ENCODE measurements at places on chromosomes 2 and 18.
A peak's percentile ranks its signal among the peaks of the same experiment; 100 is the strongest.

DNA sequence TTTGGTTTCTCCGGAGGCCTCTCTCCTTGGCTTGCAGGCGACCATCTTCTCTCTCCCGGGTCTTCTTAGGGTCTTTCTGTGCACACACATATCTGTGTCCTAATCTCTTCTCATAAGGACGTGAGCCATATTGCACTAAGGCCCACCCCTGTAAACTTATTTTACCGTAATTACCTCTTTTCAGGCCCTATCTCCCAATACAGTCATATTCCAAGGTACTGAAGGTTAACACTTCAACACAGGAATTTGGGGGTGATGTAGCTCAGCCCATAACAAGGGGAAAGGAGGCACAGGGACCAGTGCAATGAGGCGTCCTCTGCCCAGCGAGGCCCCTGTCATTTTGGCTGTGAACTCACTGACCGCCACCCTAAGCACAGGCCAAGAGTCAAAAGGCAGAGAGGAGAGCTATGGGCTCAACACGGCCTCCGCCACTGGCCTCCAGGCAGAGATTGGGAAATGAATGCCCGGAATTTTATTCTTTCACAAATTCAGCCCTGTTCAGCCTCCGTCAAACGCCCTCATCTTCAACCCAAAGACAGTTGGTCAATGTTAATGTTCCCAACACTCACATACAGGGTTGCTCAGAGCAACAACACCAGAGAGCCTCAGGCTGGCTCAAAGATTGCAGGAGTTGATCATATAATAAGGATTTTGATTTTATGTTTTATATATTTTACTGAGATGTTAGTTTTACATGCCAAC is 15.9 kb upstream of the NMUR1 start:
- no peak for DNase-seq

DNA sequence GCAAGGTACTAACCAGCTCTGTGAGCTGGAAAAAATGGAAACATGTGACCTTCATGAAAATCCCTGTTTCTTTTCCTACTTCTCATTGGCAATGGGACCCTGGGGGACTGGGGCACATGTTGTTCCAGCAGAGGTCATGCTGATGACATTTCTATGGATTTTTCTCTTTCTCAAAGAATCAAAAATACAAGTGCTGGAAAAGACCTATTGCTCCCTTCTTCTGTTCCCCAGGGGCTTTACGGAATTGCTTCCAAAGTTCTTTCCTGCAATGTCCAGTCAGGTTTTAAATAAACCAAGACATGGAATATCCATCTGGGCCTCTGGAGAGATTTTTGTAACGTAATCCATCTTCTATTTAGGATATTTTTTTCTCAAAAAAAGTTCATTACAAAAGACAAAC is 1006.1 kb upstream of the CELF4 start:
- DNase-seq = no peak

GRCh38 chr2:207823865-207824264 is 54.2 kb upstream of the FZD5 start:
- no peak for DNase-seq

DNA sequence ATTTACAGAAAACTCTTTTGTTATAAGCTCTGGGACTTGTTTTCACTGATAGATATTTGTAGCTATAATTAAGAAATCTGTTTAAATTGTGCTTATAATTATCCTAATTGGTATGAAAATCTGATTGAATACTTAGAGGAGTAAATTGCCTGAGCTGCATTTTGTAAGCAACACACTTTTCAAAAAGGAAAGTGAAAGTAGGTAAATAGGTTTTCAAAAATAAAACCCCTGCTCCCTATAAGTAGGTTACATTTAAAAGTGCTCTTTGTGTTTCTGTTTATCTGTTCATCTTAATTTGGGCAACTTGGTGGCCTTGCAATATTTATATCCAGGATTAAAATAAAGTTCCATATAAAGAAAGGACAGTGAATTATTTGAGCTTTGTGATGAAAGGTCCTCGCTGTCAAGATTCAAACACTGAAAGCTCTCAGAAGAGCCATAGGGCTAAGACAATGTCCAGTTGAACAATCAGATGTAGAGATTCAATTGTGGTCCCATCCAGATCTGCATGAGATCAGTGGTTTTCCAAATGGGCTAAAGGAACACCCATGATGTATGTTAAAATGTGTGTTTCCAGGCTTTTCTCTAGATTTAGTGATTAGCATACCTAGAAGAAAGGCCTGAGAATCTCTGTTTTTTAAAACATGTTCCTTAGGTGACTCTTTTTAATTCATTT is 371.6 kb downstream of the RPRM start:
- no peak for DNase-seq

DNA sequence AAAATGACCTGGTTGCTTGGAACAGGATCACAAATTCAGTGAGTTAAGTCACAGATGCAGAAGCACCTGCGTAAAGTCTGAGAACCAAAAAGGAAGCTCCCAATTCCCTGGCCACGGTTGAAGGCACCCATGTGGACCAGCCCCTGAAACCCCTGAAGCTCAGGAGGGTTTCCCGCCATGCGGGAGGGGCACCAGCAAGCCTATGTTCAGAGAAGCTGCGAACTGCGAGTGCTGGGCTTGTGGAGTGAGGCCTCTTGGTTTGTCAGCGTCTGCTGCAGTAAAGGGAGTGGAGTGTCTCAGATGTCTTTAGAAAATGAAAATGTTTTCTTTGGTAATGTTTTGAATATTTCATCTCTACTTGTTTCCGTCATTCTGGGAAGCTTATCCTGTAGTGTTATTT is 16.1 kb upstream of the ACKR3 start:
- no peak for DNase-seq

- no peak for DNase-seq
Observed at GRCh38 chr18:64436111-64436510, 287.2 kb upstream of the LINC00305 start.

DNA sequence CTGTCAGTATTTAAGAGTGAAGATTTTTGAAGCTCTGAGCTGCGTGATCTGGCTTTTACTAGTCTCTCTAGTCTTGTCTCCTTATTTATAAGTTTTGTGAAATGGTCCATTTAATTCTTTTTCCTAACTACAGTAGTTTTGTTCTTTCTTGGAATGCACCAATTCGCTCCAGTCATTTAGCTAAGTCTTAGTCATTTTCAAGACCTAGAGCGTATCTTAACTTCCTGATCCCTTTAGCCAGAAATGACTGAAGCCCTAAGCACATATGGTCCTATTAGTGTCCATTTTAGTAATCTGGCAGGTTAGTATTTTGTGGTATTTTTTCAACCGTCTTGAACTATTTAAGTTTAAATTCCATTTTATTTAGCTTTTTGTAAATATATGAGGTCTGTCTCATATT is 3.6 kb downstream of the BIRC6 start:
- no peak for DNase-seq

- DNase-seq = no peak
Observed at GRCh38 chr2:163191372-163191771, 352.8 kb upstream of the KCNH7 start.

DNA sequence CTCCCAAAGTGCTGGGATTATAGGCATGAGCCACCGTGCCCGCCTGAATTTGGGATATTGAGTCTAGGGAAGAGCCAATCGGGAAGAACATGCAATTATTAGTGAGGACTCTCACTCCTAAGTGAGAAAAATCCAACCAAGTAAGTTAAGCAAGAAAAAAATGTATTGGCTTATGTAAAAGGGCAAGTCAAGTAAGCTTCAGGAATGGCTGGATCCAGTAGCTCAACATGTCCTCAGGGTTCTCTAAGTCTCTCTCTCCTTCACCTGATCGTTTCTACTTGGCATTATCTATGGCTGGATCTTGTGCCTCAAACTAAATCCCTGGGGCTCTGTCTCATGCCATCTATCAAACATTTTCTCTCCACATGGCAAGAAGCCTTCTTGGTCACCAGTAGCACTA is 16.1 kb upstream of the CIB4 start:
- DNase-seq = no peak

DNA sequence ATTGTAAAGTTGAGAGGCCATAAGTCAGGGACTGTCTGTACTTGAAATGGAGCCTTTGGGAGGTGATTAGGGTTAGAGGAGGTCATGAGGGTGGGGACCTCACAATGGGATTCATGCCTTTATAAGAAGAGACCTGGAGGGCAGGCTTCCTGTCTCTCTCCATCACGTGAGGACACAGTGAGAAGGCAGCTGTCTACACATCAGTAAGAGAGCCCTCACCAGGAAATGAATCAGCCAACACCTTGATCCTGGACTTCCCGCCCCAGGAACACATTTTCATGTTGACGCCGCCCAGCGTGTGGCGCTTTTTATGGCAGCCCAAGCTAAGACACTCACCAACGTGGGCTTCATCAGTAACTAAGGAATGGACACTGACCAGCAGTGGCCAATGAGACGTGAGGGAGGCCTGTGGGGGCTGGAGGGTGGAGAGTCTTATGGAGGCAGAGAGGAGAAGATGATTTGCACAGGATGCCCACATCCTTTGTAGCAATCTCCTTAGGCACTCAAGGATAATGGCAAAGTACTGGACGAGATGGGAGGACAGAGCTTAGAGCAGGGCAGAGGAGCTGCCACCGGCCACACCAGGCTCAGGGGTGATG is 162.7 kb downstream of the EIPR1 start:
- no peak for DNase-seq

- peak; percentile 64 for DNase-seq
Observed at GRCh38 chr2:233059797-233060500, at the start of gene INPP5D. TSS of gene INPP5D (plus strand) at chr2:233060342. CDS start at chr2:233060479, 137 bp downstream.

DNA sequence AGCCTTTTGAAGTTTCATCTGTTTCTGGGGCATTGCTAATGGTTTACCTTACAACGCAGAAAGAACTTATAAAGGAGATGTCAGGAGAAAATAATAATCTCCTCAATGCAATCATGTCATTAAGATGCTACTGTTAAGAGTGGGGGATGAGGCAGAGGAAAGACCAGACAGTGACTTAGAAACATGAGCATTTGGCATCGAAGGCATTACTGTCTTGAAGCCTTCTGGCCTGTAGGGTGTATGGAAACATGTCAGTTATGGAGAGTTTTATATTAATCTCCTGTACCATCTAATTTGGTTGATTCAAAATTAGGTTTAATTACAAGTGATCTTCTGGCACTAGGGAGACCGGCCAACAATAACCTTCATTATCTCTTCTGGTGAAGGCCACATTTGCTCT is 32.5 kb downstream of the CDC42EP3 start:
- no peak for DNase-seq

- DNase-seq = no peak
Observed at GRCh38 chr18:63603772-63604171, 16.6 kb downstream of the SERPINB13 start.

- no peak for DNase-seq
Observed at GRCh38 chr2:219598308-219599078, 836 bp downstream of the STK11IP start.

DNA sequence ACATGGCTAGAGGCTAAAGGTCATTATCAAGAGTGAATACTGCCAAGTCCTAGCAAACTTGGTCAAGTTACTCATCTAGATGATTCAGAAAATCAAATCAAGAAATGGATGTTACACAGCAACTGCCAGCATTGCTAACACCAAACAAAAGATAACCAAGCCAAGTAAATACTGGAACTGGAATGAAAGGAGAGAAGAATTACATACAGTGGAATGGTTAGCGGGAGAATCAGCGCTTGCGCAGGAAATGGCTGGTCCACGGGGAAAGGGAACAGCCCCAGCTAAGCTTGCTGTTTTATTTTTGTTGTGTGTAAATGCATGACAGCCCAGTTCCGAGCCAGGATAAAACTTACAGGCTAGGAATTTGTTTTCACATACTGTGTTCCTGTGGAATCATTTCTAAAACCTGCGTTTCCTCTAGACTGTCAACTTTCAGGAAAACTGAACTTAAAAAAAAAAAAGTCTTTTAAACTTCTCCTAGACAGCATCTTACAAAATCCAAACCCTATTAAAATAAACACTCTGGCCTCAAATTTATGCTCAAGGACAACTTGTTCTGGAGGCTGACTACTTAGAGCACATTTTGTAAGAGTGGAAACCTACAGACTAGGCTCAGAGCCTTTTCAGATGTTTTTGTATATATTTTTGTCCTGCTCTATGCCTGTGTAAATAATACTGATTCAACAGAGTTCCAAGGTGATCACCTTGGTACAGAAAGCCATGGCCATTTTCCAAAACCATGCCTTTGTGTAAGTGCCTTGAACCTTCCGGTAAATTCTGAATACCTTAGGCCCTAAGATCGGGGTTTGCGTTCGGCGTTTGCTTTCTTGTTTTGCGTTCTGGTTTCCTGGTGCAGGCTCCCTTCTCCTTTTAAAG is 30.7 kb upstream of the TXNDC2 start:
- DNase-seq = no peak

DNA sequence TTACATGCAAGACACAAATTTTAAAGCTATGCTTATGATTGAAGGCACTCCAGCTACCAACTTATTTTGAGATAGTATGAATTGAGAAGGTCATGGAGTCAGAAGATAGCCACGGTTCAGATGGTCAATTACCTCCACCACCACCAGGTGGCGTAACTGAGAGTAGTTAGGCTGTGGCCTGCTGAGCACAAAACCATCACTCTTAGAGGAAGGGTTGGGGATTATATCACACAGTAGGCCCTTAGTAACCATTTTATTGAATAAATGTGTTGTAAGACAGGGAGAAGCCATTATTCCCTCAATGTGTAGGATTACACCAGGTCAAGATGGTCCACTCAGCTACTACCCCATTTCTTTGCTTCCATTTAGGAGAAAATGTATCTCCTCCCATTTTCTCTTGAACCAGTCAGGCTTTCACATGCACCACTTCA is 18.8 kb downstream of the KLHL41 start:
- DNase-seq = peak; percentile 40

- no peak for DNase-seq
Observed at GRCh38 chr2:202091476-202091875, 18.4 kb downstream of the KIAA2012 start.

DNA sequence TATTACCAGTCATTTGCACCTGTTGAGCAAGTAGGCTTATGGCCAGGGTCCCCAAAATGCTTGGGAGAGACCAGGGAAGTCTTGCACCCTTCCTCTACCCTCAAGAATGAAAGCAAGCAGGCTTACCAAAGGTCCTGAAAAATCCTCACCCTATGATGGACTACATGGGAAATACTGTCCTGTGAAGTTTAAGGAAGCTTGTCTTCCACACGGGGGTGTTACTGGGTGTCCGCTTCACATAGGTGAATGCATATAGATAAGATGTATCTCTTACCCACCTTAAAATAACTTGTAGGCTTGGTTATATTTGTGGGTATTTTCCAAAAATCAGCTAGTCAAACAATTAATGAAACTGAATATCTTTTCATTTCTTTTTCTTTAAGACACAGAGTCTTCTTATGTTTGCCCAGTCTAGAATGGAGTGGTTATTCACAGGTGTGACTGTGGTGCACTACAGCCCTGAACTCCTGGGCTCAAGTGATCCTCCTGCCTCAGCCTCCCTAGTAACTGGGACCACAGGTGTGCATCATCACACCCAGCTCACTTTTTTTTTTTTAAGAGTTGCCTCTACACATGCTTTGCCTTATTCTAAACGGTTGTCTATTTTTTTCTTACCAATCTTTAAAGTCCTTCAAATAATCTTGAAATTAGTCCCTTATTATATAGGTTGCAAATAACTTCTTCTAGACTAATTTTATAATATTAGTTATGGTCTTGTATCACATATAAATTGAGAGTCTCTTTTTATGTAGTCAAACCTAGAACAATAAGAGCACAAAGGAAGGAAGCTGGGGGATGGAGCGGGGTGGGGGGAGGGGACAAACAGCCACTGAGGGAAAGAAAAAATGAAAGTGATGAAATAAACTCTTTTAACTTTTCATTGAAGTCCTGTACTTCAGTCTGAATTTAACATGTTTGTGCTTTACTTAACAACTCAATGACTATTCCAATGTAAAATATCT is 49.0 kb downstream of the CERKL start:
- DNase-seq = no peak
